ENCODE measurements at places on chromosomes 6 and 20.

GRCh38 chr20:51372966-51373365, 169.6 kb downstream of the NFATC2 start:
- no peak for DNase-seq

DNA sequence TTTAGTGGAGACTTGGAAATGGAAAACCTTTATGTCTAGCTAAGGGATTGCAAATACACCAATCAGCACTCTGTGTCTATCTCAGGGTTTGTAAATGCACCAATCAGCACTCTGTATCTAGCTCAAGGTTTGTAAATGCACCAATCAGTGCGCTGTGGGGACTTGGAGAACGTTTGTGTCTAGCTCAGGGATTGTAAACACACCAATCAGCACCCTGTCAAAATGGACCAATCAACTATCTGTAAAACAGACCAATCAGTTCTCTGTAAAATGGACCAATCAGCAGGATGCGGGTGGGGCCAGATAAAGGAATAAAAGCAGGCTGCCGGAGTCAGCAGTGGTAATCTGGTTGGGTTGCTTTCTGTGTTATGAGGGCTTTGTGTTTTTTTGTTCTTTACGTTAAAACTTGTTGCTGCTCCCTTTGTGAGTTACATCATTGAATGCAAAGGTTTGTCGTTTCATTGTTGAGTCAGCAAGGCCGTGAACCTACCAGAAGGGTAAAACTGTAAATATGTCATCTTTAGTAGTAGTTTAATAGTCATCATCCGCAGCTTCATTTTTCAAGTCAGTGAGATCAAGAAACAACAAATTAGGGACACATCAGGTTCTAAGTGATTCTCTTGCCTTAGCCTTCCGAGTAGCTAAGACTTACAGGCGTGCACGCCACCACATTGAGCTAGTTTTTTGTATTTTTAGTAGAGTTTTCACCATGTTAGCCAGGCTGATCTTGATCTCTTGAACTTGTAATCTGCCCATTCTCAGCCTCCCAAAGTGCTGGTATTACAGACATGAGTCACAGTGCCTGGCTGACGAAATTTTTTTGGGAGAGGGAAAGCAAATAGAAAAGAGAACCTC, 22.7 kb upstream of the NUP153 start:
- no peak for DNase-seq

DNA sequence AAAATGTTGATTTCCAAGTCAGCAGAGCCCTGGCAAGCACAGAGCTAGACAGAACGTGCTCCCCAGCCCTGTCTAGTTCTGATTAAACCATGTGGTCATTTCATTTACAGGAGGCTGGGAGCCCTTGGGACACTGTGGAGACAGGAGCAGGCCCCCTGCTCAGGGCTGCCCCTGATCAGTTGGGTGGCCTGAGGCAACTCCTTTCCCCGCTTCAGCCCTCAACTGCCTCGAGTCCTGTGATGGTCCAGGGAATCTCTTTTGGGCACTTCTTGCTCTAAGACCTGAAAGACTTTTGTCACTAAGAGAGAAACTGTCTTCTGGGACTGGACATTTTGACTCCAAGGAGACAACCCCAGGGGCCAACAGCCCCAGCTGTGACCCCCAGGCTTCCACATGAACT, 13.5 kb downstream of the DYNLRB1 start:
- DNase-seq: no peak

DNA sequence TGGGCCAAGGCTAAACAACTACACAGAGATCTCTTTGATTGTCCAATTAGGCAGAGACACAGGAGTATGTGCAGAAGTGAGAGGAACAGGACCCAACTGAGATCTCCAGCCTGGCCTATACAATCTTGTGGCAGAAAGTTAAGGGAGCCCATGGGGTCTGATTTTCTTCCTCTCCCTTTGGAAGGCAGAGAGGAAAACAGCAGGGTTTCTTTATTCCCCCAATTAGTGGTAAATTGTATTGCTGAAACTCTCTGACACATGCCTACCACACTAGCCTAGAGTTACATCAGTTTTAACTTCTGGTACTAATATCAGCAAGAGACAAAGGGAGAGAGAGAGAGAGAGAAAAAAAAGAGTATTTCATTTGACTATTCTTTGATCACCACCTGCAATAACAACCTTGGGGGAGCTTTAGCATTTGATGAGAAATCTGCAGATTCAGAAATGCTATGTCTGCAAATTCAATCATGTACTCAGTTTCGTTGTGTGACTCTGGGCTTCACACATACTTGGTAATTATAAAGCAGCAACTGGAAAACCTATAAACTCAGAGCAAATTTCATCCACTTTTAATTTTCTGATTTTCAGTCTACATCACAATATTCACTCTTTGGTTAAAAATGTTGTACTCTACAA, 260.3 kb upstream of the SPTLC3 start:
- no peak for DNase-seq

DNA sequence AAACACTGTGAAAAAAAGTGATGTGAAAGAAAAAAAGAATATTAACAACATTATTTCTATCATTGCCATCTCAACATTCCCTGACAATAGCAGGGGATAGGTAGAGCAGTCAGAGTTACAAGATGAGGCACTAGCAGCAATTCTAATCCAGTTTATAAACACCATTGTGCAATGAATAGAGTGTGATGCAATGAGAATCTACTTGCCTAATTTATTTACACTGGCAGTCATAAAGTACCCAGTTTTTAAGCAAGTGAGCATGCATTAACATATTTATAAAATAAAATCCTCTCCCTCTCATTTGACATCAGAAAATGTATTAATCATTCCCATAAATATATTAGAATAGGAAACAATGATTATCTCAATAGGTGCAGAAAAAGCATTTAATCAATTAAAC, 2.5 kb upstream of the MANEA start:
- DNase-seq: no peak

DNA sequence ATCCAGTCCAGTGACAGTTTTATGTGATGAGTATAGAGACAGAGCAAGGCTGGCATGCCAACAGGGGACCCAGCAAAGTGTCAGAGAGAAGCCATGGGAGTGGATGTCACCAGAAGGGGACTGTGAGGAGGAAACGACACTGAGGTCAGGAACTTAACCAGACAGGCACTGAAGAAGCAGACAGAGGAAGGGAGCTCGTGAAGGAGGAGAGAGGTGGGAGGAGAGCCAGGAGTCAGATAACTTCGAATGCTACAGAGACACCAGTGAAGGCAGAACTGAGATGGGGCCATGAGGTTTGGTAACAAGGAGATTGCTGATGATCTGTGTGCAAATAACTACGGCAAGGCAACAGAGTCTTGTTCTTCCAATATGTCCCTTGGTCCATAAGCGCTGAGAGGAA, 211.1 kb upstream of the FOXA2 start:
- DNase-seq: no peak

DNA sequence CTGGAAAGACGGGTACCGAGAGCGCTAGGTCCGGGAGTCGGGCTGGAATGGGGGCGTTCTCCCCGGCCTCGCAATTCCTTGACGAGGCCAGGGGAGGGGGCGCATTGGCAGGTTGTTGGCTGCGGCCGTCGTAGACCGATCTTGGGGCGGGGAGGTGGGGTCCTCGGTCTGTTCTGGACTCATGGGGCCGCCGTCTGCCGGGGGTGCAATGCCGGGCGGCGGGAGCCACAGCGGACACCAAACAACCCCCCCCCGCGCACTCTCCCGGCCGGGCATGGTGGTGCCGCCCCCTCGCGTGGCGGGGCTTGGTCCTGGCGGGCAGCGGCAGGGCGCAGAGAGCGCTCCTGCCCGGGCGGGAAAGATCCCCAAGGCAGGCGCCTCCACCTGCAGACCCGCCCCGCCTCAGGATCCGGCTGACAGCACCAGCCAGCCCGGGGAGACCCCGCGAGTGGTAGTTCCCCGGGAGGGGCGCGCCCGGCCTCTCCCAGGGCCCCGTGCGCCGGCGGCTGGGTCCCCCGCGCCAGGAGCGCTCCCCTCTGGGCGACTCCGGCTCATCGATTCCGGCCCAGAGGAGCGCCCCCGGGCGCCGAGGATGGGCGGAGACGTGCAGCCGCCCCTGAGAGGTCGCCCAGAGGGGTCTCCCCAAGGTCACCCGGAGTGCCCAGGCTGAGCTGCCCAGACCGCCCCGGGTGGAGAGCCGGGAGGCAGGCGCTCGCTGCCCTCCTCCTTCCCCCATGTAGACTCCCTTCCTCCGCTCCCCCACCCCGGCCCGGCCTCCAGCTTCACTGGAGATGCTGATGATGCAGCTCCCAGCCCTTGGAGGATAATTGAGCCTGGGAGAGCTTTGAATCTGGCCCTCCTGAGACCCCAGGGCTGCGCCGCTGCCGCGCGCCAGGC, 709 bp downstream of the PPP1R16B start:
- peak; percentile 76 for DNase-seq

DNA sequence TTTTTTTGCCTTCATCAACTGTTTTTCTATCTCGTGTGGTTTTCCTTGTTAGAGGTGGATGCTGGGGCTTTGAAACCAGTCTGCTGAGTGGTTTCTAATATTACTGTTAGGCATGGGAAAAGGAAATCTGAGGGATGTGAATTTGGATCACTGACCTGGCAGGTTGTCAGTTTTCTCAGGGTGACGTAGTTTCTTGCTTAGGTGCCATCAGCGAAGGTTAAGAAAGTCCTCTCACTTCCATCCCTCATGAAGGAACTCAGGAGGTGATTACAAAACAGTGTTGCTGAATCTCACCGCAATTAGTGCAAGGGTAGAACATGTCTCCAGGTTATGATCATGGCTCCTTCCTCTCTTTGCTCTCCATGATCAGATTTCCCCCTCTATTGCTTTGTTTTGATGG, 135.9 kb downstream of the SOX4 start:
- no peak for DNase-seq
